ENCODE measurements at places on chromosomes 5 and 9.

GRCh38 chr5:170265522-170265921, 32.1 kb downstream of the LCP2 start:
- DNase-seq = no peak

DNA sequence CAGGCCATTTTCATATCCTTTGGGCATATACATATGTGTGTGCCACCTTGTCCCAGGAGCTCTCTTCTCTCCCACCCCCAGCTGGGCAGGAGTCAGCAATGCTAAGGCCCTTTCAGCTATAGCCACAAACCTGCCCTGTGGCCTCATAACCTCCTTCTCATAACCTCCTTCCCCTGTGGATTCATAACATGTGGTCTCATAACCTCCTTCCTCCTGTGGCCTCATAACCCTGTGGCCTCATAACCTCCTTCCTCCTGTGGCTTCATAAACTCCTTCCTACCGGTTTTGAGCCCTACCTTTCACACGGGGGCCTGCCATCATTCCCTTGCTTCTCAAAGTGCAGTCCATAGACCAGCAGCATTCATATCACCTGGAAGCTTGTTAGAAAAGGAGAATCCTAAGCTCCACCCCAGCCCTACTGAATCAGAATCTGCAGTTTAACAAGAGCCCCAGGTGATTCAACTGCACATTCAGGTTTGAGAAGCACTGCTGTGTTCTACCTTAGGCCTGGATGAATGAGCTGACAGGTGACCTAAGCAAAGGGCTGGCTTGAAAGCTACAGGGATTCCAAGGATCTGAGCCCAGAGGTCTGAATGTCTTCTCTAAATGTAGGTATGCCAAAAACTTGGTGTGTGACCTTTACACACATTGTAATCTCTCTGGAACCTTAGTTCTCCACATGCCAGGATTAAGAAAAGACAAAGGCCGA, 41.9 kb upstream of the PLPP6 start:
- DNase-seq = no peak

GRCh38 chr5:113378959-113379541, 55.7 kb downstream of the TSSK1B start:
- peak; percentile 24 for DNase-seq

GRCh38 chr5:118533156-118533555, 455.2 kb downstream of the DTWD2 start:
- no peak for DNase-seq

- no peak for DNase-seq
These were observed 64.9 kb upstream of the OSMR start for GRCh38 chr5:38780945-38781344.

DNA sequence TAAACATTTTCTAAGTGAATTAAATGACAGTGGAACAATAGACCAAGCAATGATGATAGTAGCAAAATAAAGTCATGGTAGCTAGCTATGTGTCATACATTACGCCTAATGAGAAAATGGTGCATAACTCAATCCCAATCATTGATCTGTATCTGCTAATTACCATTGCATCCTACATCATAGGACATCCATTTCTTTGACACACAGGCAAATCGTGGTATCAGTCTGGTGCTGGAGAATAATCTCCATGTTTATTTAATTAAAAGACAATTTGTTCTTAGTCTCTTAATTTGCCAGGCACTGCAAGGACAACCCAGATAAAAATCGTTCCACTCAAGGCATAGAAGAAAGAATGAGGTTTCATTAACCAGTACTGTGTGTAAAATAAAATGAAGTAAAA, 89.6 kb upstream of the SMC5 start:
- no peak for DNase-seq

DNA sequence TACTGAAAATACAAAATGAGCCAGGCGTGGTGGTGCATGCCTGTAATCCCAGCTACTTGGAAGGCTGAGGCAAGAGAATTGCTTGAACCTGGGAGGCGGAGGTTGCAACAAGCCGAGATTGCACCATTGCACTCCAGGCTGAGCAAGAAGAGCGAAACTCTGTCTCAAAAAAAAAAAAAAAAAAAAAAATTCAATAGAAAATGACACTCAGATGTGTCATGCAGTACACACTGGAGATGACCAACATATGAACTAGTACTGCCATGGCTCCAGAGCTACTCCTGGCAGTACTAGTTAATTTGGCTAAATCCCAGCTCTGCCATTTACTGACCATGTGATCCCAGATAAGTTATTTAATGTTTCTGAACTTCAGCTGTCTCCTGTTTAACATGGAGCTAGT, 7.3 kb downstream of the ATOX1 start:
- DNase-seq = no peak

GRCh38 chr9:134358662-134359319, 32.5 kb downstream of the RXRA start:
- no peak for DNase-seq

All from activated T-helper 1 cell treated with anti-CD3 and anti-CD28 coated beads, Interleukin-12 subunit alpha, Interleukin-12 subunit beta, Interleukin-2, Interleukin-4 antibody, amounts not matched to agents 30 ng/mL and 10 ng/mL and 1 ng/mL, durations not matched to agents 14 hours and 24 hours and 36 hours (primary cell).